ENCODE measurements at places on chromosomes 4 and X.

GRCh38 chrX:7987160-7988012, 60.2 kb upstream of the PNPLA4 start:
- no peak for DNase-seq

DNA sequence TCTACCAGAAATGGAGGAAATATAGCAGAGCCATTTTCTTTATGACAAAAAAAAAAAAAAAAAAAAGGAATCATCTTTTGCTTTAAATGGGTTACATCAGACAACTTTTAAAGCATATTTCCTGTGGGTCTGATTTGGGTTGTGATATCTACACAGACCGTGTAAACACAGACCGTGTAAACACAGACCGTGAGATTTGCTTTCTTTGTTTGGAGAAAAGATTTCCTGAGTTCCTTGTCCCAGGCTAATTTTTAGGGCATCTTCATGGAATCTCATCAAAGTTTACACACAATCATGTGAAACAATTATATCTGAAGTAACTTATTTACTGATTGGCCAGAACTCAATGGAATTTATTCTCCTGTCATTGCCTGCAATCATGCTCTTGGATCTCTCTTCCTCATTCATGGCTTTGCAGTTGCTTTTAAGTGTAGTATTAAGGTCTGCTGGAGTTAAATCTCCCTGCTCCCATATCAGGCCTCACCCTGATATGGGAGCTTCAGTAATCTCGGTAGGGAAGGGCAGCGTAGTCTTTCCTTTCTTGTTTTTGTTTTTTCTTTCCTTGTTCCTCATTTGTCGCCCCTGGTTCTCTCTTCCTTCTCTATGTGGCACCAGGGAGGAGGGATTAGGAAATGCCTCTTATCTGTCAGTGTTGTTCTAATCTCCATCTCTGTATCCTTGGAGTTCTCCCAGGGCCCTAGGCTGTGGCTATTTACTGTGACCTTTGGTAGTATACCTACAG, 248.6 kb upstream of the JADE1 start:
- no peak for DNase-seq

GRCh38 chr4:10198365-10198764, 81.8 kb upstream of the WDR1 start:
- no peak for DNase-seq

DNA sequence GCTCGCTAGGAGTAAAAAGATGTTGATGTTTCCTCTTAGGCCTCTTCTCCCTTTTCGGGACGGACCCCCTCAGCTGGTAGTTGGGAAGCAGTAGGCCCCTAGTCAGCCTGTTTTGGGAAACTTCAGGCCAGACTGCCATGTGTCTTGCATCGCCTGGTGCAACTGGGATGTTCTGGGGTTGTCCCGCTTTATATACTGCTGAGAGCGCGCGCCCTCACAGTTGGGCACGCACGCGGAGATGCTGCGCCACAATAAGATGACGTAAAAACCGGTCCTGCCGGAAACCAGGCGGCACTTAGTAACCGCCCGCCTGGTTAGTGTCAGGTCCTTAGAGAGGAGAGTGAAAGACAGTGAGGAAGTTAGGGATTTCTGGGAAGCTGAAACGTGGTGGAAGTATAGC, 231.3 kb upstream of the CT83 start:
- no peak for DNase-seq

- DNase-seq, result peak; percentile 19
These were observed 207.7 kb downstream of the SOWAHB start for GRCh38 chr4:76690011-76690905.

GRCh38 chr4:883377-884095, 48.6 kb downstream of the GAK start:
- no peak for DNase-seq

- no peak for DNase-seq
These were observed 136.7 kb downstream of the CRLF2 start for GRCh38 chrX:1075741-1076140.

- DNase-seq, result no peak
These were observed 50.1 kb upstream of the GLRB start for GRCh38 chr4:157025898-157026297.

GRCh38 chr4:16262188-16262587, 35.9 kb upstream of the TAPT1 start:
- DNase-seq, result no peak

GRCh38 chr4:46329118-46329976, 60.6 kb downstream of the GABRA2 start:
- peak; percentile 53 for DNase-seq

- no peak for DNase-seq
These were observed 25.6 kb upstream of the MTM1 start for GRCh38 chrX:150542846-150543229.

- DNase-seq, result peak; percentile 79
These were observed 57.2 kb downstream of the FNIP2 start for GRCh38 chr4:158826057-158826456.

DNA sequence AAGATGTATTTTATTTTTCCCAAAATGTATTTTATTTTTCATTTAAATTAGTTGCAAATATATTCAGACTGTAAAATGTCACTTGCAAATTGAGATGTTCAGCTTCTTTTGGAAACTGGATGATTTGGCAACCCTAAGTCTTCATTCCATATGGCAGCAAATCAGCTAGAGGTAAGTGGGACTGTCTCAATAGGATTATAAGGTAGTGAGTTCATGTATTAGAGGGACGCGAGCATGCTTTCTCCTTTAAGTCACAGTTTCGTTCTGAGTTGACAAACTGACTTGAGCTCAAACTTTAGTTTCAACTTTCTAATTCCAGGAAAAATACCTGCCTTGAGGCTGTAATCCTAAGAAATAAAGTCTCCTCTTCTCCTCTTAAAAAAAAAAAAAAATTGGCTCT, 44.2 kb upstream of the TMEM131L start:
- no peak for DNase-seq

DNA sequence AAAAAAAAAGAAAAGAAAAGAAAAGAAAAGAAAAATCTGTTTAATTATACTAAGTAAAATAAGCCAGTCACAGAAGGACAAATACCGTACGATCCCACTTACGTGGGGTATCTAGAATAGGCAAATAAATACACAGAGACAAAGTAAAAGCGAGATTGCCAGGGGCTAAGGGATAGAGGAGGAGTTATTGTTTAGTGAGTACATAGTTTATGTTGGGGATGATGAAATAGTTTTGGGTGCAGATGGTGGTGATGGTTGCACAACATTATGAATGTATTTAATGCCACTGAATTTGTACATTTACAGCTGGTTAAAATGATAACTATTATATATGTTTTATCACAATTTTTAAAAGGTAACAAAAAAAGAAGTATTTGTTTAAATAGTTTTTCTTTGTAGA, 7.1 kb downstream of the CA5B start:
- DNase-seq, result no peak

- no peak for DNase-seq
These were observed 70.1 kb downstream of the CENPC start for GRCh38 chr4:67475155-67475554.

DNA sequence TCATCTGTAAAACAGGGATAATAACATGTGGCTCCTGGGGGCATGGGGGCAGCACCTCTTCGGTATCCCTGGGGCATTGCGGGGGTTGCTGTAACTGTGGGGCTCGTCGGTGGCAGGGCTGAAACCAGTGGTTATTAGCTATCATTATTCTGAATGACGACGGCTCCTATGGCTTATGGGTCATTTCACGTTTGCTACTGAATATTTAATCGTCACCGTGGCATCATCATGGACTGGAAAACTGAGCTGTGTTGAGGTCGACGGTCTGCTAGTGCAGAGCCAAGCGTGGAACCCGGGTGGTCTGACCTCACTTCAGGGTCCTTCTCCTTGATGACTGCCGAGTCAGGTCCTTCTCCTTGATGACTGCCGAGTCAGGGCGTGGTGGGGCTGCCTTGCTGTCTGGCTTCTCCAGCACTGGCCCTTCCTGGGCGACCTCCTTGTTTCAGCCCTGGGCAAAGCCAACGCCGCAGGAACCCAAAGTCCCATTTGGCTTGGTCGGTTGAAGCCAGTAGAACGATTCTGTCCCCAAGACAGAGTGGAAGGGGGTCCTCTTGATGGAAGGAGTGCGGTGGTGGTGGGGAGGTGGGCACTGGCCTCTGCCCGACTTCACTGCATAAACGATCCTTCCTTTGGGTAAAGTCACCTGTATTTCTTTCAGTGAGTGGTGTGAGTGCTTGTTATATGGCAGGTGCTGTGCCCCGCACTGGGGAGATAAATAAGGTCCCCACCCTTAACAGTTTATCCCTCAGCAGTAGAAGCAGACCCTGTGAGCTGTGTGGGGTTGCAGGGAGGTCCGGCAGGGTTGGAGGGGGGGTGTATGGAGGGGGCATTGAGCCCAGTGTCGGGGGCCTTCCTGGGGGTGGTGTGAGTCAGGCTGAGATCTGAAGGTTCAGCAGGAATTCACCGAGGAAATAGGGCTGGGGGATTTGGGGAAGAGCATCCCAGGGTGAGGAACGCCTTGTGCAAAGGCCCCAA, 40.8 kb downstream of the PSAPL1 start:
- no peak for DNase-seq

GRCh38 chr4:64330143-64330542, 79.1 kb downstream of the TECRL start:
- no peak for DNase-seq

DNA sequence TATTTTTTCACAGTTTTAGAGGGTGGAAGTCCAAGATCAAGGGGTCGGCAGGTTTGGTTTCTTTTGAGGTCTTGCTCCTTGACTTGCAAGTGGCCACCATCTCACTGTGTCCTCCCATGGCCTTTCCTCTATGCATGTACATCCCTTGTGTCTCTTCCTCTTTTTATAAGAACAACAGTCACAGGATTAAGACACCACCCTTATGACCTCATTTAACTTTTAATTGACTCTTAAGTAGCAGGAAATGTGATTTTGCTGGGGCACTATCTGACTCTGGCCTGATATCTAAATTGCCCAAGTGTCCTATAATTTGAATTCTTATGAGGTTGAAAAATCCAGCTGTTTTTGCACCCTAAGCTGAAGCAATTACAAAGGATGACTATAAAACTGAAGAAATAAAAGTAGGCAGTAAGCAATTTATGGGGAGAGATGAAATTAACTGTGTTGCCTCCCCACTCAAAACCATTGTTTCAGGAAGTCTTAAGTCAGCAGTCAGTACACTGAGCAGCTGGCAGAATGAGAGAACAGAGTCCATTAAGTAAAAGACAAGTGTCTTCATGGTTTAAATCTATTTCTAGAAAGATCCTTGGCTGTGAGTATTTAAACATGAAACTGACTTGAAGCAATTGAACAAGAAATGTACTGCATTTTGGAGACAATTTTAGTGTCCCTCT, 601.3 kb downstream of the SPRY1 start:
- DNase-seq, result no peak

- DNase-seq, result no peak
These were observed 109.6 kb downstream of the TMEM144 start for GRCh38 chr4:158319880-158320279.
